NCI-H2029 treated with DMSO at 0.1 percent for 48 hours (cell line): ENCODE measurements at places on chromosomes 16 and 17.

GRCh38 chr17:74107107-74107506, 96.4 kb upstream of the RPL38 start:
- DNase-seq: no peak

GRCh38 chr16:1751946-1752345, 19.4 kb downstream of the NME3 start:
- no peak for DNase-seq

- no peak for DNase-seq
Observed at GRCh38 chr17:67047382-67047781, 3.0 kb downstream of the CACNG1 start.

DNA sequence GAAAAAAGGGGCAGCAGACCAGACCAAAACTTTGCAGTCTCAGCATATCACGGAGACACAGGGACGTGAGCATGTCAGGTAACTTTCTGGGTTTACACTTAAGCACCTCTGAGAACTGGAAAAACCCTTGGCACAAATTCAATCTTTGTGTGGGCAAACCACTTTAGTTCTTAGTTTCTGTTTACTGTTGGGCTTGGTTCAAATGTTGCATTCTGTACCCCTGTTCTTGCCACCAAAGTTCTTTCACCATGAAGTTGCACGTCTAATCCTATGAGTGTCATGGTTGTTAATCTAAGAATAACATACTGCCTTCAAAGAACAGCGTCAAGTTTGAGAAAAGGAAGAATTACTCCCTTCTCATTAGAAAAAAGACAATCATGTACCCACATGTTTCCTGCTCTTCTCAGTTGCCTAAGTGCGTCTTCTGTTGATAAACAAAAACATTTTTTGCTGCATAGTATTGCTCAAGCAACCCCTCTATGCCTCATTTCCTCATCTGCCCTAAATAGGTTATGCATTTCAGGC, 11.6 kb downstream of the KRT33A start:
- no peak for DNase-seq

DNA sequence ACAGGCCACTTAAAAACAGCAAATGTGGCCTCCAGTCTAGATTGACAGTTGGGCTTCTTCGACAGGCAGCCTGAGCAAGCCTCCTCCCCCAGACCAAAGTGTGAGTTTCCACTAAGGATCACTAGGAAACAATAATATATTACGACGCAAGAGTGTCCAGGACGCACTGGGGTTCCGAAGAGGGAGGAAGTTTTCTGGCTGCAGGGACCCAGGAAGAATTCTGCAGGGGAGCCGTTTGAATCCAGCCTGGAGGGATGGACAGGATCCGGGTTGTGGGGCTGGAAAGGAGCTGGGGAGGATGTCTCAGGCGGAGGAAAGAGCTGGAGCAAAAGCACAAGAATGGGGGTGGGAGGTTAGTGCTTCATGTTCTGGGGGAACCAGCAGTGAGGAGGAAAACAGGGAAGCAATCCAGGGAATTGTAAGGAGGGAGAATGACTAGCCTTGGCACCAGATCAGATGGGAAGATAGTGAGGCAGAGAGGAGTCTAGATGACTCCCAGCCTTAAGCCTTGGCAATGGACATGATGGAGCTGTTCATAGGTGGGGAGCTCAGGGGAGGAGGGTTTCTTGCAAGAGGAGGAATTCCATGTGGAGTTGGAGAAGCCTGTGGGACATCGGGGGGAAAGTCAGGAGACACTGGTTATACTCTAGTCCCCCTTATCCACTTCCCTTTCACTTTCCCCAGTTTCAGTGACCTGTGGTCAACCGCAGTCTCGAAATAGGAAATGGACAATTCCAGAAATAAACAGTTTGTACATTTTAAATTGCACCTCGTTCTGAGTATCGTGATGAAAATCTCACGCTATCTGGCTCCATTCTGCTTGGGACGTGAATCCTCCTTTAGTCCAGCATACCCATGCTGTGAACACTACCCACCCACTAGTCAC, 26.6 kb downstream of the NGFR start:
- no peak for DNase-seq

DNA sequence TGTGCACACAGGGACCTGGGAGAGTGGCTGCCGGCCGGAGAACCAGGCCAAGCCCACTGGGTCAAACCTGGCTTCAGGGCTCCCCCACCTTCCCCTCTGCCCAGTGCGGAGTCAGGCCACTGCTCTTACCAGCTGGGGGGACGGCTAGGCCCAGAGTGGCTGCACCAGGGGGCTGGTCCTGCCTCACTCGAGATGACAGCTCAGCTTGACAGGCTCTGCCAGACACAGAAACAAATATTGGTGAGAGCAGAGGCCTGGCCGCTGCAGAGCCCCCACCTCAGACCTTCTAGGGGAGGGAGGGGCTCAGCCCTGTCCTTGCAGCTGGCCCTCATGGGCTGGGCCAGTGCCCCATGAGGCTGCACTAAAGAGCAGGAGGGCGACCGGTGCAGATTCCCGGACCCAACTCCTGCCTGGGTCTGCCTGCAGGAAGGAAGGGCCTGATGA, 4.5 kb downstream of the NUDT16L1 start:
- DNase-seq: no peak

DNA sequence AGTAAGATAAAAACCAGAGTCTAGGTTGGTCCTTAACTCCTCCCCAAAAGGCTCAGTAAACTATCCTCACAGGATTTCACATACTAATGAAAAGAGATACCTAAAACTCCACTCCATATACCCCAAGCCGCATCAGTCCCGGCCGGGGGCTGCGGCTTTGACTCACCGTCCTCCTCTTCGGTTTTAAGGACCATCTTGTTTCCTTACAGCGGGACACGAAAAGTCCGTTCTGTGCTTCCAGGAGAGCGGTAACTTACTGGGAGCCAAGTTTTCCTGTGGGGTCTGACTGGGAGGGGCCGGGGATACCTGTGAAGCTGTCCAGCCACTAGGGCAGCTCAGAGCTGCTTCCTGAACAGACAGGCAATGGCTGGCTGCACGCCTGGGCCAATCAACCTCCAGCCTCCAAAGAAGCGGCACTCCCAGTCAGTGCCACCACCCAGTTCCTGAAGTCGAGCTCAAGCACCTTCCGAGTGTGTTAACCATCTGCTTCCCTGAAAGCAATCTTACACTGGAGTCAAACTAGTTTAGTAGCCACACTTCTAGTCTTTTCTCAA, 45.5 kb downstream of the CYTH1 start:
- peak; percentile 28 for DNase-seq

DNA sequence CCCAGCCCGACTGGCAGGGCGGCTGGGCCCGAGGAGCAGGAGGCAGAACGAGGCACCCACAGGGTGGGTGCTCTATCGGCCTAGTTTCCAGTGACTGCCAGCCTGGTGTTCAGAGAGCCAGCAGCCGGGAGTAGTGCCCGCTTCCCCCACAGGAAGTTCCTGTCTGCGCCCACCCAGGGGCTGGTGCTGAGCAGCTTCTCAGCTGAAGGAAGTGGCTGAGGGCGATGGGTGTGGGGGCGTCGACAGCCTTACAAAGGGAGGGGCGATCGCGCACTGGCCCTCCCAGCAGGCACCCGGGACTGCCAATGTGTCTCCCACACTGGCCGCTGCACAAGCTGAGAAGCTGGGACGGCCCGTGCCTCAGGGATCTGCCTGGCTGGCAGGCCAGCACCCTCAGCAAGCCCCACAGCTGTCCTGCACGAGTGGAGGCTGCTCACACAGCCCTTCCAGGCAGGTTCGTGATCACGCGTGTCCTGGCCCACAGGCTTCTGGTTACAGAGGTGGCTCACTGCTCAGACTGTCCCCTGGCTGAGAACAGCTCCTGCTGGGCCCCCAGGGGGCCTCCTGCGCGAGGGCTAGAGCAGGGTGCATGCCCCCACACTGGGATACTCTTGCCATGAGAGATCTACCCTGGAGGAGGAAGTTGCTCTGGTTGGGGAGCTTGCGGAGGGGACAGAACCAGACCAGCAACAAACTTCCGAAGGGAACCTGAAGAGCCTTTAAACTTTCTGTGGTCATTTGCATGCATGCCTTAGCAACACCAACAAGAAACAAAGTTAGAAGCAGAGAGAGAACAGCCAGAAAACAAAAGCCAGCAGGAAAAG, 2.5 kb downstream of the RNF166 start:
- no peak for DNase-seq

- no peak for DNase-seq
Observed at GRCh38 chr16:56389554-56389953, 35.8 kb downstream of the AMFR start.

- no peak for DNase-seq
Observed at GRCh38 chr17:64639516-64639915, 22.6 kb downstream of the SMURF2 start.

DNA sequence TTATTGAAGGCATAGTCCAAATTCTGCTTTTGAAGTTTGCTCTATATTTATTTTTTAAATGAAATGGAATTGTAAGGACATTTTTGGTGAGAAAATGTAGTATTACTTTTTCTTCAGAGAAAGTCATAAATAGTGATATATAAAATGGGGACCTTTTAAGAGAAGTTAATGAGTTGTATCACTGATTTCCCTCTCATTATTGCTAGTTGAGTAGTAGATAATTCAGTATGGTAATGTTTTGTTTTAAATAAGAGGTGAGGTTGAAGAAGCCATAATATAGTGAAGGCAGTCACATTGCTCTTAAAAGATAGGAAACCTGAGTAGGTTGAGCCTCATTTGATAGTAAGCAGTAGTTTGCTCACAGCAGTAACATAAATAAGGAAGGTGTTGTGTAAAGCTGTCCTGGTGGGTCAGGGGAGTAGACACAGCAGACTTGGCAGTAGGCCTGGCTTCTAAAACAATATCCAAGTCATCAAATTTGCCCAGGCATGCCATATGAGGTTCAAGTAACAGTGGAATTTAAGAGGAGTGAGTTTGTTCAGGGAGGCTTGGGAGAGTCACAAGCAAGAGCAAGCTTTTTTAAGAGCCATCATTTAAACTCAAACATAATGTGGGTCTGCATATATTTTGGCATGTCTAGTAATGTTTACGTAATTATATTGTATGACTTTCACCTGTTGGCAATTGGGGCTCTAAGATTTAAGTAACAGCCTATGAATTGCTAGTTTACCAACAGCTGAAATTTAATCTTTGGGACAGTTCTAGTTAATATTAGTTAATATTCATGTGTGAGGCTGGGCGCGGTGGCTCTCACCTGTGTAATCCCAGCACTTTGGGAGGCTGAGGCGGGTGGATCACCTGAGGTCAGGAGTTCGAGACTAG, 6.5 kb downstream of the NFATC3 start:
- peak; percentile 20 for DNase-seq

DNA sequence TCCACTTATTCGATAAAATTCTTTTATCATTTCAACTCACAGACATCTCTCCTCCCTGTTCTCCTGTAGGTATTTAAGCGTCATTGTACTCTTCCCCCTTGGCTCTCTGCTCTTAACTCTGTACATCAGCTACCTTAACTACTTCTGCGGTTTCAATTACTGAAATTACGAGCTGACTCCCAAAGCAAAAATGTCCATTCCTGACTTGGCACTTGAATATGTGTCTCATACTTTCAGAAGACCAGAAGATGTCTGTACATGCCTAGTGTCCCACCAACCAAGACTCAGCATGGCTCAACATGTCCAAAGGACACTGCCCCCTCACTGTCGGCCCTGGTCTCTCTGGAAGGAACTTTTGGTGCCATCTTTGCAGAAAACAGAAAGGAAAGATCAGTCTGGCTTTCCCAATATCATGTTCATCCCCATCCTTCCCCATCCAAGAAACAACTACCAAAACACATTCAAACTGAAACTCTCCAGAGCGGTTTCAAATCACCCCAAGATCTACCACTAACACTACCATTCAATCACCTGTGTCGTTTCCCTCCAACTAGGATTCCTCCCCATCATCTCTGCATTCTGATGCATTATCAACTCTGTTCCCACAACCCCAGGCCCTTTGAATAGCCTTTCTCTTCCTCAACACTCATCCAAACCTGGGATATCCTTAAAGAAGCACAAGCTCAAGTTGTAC, 74.9 kb downstream of the ZFHX3 start:
- no peak for DNase-seq

GRCh38 chr16:74275711-74276110, 20.9 kb upstream of the PSMD7 start:
- no peak for DNase-seq

DNA sequence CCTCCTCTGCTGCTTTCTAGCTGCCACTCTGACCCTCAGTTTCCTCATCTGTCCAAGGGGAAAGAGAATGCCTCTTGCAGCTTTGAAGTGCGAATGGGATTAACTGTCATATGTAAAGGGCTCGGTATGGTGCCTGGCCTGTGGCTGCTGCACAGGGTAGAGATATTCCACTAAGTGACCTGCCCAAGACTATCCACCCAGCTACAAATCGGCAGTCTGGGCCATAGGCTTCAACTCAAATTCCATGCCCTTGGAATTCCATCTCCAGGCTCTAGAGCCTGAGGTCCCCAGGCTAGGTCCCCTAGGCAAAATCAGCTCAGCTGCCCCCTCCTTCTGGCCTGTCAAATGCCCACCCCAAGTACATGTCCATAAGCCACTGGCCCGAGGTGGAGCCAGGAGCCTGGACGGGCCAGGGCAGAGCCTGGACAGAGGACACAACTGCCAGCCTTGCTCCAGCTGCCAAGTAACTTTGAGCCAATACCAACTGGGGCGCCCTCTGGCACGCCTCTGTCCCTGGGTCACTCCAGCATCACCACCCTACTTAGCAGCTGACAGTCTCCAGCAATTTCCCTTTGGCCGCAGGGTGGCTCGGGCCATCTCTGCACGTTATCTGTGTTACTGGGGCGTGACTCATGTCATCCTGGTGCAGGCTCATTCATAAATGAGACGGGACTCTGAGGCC, 57.2 kb downstream of the SDK2 start:
- no peak for DNase-seq

- no peak for DNase-seq
Observed at GRCh38 chr17:40937384-40937819, at the start of gene KRT23. KRT23 (minus strand) TSS chr17:40937646; CDS start chr17:40936603, 1,043 bp downstream.

GRCh38 chr17:82943751-82944150, 103.9 kb upstream of the ZNF750 start:
- no peak for DNase-seq

GRCh38 chr16:26598061-26598460, 468.7 kb upstream of the C16orf82 start:
- no peak for DNase-seq

- DNase-seq: no peak
Observed at GRCh38 chr16:11205754-11206581, 50.0 kb downstream of the SOCS1 start.

DNA sequence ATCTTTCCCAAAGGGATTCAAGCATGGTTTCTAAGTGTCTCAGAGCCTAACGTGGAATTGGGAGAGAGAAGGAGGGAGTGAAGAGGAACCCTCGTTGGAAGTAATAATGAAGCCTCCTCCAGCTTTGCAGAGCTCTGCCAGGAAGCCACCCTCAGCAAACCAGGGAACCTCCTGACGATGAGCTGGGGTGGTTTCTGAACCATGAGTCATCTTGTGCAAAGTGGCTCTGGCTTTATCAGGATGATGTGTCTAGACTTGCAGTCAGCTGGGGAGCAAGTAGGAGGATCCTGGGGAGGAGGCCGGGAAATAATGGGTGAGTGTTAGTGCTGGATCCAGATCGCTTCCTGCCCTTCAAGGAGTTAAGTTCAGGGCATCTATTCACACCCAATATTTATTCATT, 191.7 kb upstream of the RBFOX1 start:
- no peak for DNase-seq

- no peak for DNase-seq
Observed at GRCh38 chr16:22373662-22374310, 633 bp downstream of the CDR2 start.
